DMS53 (cell line): ENCODE measurements at places on chromosomes 1 and 21.

DNA sequence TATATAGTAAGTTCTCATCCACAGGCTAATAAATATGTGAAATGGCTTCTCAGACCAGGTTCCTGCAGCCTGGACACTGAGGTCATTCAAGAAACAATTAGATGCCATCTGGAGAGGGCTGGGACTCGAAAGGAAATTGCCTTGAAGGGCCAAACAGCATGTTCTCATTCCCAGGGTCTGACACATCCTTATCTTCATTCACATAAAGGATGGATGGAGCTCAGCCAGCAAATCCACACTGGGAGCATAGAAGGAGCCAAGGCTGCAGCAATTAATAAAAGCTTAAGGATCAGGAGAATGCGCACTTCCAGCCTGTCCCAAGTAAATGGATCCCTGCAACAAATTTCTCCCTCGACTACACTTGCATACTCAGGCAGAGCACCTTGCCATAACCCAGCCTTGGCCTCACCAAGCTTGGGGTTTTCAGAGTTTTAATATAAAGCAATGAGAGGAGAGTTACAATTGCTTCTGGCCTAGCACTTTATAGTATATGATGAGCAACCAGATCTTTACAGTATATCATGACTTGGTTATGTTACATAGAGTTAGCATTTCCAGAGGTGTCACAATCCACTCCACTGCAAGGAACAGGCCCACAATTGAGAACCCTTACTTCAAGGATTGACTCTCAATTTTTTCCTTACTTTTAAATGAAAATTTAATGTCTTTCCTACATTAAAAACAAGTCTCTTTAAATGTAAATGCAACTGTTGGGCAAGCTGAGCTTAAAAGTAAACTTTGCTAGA lies 55.9 kb downstream of the BCAR3 start:
- no peak for DNase-seq

GRCh38 chr1:19858893-19859292 lies 23.3 kb upstream of the OTUD3 start:
- no peak for DNase-seq

DNA sequence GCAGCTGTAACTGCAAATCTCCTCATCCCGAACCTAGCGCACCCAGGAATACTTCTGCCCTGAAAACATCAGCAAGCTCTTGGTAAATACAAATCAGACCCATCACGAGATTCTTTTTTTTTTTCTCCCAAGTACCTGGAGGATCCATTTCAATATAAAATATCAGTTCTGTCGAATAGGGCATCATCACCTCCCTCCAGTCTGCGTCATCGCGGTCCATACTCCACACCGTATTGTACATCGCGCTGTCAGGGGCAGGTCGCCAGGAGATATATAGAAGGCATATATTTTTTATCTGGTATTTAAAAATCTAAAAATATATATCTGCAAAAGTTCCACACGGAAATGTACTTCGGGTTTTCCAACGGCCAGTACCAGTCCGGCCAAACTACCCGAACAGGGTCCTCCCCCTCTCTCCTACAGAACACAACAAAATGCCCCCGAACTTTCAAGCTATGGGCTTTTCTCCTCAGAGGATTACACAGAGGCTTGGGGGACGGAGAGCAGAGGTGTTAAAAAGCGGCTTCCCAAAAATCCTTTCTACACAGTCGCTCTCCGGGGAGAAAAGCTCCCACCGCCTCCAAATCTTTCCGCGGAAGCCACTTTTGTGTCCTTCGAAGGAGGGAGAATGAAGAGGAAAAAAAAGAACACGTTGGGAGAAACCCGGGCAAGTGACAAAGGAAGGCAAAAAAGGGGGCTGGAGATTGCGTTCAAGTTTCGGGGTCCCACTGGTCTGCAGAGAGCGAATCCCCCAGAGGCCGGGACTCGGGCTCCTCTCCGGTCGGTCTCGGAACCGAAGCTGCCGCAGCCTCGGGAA lies 509 bp downstream of the PIK3R3 start:
- peak; percentile 90 for DNase-seq

DNA sequence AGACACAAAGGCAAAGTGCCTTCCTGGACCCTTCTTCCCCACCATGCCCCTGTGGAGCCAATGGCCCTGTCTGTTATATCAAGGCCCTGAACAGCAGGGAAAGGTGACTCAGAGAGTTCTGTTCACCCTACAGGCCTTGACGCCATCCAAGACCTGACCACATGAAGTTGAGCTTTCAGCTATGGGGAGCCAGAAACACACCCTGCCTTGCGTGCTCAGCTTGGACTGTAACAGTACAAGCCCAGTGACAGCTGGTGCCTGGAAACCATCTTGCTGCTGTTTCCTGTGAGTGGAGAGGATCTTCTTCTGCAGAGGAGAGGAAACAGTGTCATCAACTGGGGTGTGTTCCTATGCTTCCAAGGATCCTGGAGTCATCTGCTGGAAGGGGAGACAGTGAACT lies 165.0 kb upstream of the IRF2BP2 start:
- DNase-seq: no peak

- DNase-seq: no peak
These were observed 167.8 kb downstream of the PATJ start for GRCh38 chr1:61910035-61910434.

DNA sequence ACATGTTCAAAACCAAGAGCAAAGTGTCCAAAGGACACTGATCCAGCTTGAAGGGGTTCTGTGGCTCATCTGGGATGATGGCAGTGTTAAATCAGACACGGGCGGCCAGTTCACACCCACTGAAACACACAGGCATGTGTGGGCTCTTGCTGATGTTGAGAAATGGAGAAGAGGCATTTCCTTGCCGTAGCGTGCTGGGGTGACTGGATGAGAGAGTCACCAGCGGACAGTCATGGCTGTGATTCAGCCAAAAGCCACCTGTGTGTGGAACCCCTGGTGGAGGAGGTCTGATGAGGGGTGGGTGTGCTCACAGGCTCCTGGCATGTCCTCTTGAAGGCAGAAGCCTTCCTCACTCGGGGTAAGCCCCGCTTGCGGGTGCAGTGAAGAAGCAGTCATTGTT lies 7.2 kb downstream of the C1orf35 start:
- no peak for DNase-seq

DNA sequence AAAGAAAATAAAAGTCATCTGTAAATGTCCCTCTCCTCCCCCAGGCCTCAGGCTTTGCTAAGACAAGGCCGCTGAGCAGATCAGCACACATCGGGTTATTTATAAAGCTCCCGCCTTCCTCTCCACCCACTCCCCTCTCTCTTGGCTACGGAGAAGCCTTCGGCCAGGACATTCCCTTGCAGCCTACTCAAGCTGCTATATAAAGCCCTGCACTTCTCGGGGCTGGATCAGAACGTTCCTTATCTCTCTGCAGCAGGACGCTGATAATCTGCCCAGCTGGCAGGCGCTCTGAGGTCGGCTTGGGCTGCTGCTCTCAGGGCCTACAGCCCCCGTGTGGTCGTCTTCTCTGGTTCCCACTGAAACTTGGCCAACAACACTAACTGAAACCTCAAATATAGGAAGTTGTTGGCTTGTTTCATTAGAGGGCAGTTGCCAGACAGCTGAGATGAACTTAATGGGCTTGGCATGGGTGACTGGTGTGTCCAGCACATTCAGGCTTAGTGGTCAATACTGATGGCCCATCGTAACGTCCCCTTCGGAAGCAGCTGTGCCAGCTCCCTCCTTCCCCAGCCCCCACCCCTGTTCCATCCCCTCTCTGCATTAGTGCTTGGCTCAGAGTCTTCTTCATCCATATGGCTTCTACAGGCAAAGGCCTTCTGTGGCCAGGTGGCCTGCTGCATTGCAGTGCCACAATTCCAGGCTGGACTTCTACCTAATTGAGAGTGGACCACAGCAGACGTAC lies 64.6 kb downstream of the IER5 start:
- DNase-seq: no peak

- no peak for DNase-seq
These were observed 36.7 kb upstream of the KCNK2 start for GRCh38 chr1:215045698-215046308.

GRCh38 chr21:45465105-45465504 lies 60.1 kb downstream of the COL18A1 start:
- no peak for DNase-seq

GRCh38 chr1:147509786-147510395 lies 31.4 kb upstream of the BCL9 start:
- no peak for DNase-seq

- no peak for DNase-seq
These were observed 64.9 kb upstream of the F3 start for GRCh38 chr1:94606471-94606870.

- no peak for DNase-seq
These were observed 112.0 kb downstream of the BARHL2 start for GRCh38 chr1:90605070-90605469.

DNA sequence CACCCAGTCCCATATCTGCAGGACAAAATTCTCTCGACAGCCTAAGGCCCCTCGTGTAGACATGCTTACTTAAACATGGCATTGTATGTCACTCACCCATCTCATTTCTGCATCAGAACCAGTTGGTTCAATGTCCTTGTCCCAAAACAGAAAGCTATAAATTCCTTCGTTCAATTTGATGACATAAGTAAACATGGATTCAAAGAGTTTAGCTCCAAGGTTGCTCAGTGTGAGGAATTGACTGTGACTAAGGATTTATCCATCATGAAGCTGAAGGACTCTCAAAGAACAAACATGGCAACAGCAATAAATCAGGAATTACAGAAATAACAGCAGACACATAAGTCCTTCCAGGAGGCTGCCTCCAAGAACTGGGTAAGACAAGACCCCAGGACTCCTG lies 237.2 kb downstream of the TOMM20 start:
- DNase-seq: peak; percentile 59

GRCh38 chr1:54499360-54500106 lies 48.5 kb upstream of the ACOT11 start:
- DNase-seq: peak; percentile 89

GRCh38 chr1:196466654-196467053 lies 141.6 kb downstream of the KCNT2 start:
- DNase-seq: no peak

- no peak for DNase-seq
These were observed 85.3 kb upstream of the SERBP1 start for GRCh38 chr1:67515324-67516080.

DNA sequence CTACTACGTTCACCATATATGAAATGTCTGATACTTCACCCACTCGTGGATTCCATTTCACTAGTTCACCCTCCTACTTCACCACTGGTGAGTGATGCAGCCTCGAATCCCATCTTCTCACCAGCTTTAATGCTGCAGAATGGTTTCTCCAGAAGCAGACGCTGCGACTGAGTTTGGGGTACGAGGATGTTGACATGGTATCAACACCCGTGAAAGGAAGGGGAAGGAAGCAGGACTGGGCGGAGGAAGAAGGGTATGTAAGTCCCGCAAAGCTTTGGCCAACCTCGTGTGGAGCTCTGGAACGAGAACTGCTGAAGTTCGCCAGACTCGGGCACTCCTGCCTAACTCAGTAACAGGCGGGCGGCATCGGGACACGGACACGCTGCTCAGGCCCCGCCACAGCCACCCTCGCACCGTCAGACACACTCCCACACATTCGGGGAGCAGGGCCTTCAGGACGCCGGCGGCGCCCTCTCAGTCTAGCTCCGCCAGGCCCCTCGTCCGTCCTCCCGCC lies 833 bp upstream of the DIP2A start:
- DNase-seq: peak; percentile 66

GRCh38 chr1:21631944-21632887 lies 36.9 kb downstream of the RAP1GAP start:
- peak; percentile 24 for DNase-seq

DNA sequence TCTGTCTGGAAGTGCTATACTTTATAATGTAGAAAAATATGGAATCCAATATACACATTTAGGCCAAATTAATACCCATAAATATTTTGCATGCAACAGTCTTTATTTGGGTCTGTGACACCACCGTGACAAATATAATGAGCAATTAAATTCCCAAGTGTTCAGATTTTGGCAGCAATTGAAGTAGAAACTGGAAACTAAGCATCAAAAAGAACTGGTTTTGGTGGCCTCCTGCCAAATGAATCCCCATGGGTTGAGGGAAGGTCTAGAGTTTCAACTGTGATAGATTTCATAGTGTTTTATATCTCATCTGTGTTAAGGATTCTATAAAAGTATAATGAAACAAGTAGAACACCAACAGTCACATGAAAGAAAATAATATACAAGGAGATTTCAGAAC lies 88.4 kb downstream of the DPYD start:
- DNase-seq: no peak

GRCh38 chr1:203210988-203211387 lies 18.5 kb downstream of the CHIT1 start:
- no peak for DNase-seq

- no peak for DNase-seq
These were observed 10.5 kb downstream of the SPATA46 start for GRCh38 chr1:162366149-162366548.

DNA sequence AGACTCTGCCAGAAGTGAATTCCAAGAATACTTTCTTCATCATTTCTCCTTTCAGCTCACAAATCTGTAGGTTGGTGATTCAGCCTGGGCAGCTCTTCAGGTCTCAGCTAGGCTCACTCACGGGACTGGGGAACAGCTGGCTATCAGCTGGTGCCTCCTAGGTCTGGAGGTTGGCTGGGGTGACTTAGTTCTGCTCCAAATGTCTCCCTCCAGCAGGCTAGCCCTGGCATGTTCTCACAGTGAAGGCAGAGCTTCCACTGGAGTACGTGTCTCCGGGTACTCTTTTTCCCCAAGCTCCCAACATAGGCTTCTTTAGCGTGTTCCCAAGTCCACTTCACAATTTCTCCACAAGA lies 12.5 kb upstream of the VAMP4 start:
- no peak for DNase-seq

DNA sequence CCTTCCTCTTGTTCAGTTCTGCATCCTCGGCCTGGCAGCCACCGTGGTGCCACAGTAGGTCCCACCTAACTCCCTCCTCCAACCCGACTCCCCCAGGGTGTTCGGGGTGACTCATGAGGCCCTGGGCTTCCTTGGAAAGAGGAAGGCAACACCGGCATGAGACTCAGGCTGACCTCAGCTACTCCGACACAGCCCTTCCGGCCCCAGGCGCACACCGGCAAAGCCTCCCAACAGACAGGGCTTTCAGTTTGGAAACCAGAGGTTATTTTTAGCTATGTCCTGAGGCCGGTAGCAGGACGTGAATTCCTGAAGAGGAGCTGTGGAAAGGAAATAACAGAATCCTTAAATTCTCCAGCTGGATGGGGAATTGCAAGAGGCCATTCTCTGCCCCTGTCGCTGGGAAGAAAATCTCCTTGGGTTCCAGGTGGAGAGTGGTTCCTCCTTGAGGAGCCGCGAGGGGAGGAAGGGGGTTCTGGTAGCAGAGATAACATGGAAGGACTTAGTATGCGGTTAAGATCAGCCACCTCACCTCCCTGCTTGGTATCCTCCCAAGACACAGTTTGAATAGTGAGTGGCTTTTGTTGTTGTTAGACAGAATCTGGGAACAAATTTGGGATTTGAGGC lies 24.4 kb downstream of the PLXNA2 start:
- DNase-seq: no peak

- DNase-seq: no peak
These were observed 98.2 kb downstream of the DHRS3 start for GRCh38 chr1:12519693-12520364.

GRCh38 chr21:46661211-46661625 lies 25.7 kb downstream of the PRMT2 start:
- DNase-seq: peak; percentile 74
